T-helper 17 cell (primary cell): ENCODE measurements at places on chromosomes 12 and 14. TPM values are rescaled to one million over a fixed set of nuclear protein-coding genes. Genes with fewer than 3 reads are reported as not detected.

Gene PPP1CC
- total RNA-seq = 149 TPM

Gene C12orf50
- total RNA-seq = not detected

Gene LUM
- total RNA-seq = not detected

Gene MYF5
- total RNA-seq = not detected

Gene PMEL
- total RNA-seq = 0.63 TPM

Gene BCAT1
- total RNA-seq = 1.1 TPM

Gene SSTR1
- total RNA-seq = not detected

Gene VRK1
- 24.6 TPM for total RNA-seq

Gene C12orf60
- not detected for total RNA-seq

Gene FITM1
- total RNA-seq = 1.9 TPM

Gene CYP27B1
- 1.4 TPM for total RNA-seq

GRCh38 chr12:34398366-34398705, 376.0 kb downstream of the ALG10 start:
- no peak for DNase-seq

- DNase-seq = no peak
Measured at GRCh38 chr14:104596927-104597351, 7.6 kb downstream of the TMEM179 start.

- no peak for DNase-seq
Measured at GRCh38 chr12:54258201-54258681, 21.7 kb downstream of the CBX5 start.

DNA sequence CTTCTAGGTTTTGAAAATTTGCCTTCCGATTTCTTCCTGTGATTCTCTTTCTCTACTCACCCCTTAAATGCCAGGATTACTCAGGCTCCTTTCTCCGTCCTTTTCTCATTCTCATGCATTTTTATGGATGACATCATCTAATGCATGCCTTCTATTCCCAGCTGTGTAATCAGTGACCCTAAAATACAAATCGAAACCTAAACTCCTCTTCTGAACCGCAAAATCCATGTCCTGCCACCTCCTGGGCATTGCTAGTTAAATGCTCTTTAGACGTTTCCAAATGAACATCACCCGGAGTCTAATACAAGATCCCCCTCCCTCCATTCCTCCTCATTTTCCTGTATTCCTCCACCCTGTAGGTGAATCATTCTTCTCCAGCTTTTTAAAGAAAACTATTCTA, 1703.1 kb upstream of the FLRT2 start:
- DNase-seq = no peak

DNA sequence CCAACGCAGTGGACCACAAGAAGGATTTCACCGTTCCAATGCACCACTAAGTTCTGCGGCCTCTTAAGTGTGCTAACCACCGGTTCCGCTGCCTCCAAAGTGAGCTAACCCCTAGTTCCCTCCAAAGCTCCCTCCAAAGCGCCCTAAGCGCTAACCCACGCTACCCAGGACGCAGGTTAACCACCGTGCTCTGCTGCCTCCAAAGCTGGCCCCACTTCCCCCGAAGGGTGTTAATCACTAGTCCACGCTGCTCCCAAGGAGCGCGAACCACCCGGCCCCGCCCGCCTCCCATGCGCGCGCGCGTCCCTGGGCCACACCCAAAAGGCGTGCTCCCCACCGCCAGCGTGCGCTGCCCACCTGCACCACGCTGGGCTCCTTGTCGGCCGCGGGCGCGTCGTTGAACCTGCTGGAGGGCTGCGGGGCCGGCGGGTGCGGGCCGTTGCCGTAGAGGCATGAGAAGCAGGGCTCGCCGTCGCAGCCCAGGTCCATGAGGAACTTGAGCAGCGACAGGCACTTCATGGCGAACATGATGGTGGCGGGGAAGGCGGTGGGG, 11.7 kb downstream of the FAM181A start:
- DNase-seq = no peak

GRCh38 chr12:52942066-52942900, 6.6 kb upstream of the KRT18 start:
- DNase-seq = no peak

DNA sequence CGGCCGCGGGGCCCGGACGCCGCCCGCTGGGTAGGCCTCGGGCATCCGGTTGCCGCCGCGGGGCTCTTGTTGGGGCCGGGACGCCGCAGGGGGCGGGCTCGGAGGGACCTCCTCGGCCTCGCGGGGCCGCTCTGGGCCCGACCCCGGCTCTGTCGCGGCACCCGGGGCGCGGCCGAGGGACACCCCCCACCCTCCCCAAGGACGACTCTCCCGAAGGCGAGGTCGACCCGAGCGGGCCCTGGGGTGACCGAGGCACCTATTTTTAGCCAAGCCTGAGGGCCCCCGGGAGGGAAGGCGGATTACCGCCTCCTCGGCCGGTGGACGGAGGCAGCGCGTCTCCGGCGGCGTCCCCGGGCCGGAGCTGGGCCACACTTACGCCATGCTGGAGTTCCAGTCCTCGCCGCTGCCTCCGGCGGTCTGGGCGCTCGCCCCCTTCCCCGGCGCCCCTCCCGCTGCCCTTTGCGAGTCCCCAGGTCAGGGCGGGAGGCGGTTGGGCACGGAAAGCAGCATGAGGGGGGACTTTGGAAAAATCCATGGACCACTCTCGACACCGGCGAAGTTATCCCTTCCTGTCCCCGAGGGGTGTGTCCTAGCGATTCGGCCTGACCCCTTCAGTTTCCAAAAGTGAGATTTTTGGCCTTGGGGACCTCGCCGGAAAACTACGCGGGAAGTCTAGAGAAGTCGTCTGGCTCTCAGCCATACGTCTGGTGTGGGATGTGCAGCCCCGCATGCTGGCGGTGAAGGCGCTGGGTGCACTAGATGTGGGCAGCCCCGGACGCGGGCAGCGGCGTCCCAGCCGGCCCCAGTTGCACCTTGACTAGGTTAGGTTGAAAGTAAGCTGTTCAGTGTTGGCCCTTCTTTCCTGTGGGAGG, 699 bp downstream of the KTN1 start:
- peak; percentile 63 for DNase-seq

- no peak for DNase-seq
Measured at GRCh38 chr14:91290986-91291385, 46.5 kb upstream of the GPR68 start.

- DNase-seq = no peak
Measured at GRCh38 chr12:19402743-19403431, 36.4 kb upstream of the AEBP2 start.

DNA sequence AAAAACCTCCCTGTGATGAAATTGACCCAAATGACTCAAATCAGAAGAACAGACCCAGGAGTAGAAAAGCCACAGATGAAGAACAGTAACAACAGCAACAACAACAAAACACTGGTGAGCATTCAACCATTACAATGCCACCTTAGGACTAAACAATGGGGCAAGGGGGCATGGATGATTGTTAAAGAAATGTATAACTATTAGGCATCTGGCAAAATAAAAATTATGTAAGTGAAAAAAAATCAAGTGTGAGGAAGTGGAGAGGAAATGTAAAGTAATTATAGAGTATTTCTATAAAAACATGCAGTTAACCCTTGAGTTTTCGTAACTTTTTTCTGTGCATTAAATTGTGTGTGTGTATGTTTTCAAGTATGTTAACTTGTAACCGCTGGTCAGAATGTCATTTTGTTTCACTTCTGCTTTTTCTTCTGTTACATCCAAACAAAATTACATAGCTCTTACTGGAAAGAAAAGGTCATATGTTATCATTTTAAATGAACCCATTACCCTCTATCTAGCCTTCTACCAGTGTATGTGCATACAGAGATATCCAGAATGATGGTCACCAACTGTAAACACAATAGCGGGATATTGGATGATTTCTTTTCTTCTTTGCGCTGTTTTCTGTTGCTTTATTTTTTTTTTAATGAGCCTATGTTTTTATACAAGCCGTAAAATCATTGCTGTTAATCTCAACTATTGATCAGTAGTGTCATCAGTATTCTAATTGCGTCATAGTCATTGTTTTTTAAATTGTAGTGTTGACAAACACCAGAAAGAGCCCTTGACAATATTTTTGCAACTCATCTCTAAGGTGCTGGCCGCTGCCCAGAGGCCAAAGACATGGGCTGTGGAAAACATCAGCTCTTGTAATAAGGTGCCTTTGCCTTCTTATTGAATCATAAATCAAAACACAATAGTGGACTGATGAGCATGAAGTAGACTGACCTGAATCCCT, 170.6 kb downstream of the CRADD start:
- DNase-seq = no peak

DNA sequence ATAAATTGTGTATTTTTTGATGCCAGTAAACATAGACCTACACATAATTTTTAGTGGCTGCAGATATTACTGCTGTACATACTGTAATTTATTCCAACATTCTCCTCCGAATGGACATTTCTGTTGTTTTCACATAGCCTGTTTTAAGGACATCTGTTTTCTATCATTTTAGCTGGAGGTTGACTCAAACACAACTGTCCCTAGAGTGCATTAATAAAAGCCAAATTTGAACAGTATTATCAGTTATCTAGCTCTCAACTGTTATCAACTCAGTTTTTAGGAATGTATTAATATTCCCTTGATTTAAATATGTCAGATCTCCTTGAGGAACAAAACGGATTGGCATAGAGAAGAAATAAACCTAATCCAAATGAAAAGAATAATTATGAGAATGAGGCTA, 17.2 kb upstream of the PIWIL1 start:
- DNase-seq = no peak

GRCh38 chr14:72889366-72889765, 4.5 kb downstream of the DPF3 start:
- DNase-seq = no peak

DNA sequence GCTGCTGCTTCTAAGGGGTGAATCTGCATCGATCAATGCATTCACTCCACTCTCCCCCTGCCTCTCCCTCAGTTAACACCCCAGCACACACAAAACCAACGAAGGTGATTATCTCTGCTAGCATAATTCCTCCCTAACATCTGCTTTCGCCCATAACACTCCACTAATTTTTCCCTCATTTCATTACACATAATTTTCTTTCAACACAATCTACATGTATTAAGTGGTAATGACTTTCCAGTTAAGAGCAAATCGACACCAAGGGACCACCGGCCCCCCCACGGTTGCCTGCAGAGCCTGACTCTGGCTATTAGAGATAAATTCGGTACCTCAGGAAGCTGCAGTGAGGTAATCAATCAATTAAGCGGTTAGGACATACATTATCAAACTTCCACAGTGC, 1115.6 kb downstream of the BCL11B start:
- DNase-seq = no peak

DNA sequence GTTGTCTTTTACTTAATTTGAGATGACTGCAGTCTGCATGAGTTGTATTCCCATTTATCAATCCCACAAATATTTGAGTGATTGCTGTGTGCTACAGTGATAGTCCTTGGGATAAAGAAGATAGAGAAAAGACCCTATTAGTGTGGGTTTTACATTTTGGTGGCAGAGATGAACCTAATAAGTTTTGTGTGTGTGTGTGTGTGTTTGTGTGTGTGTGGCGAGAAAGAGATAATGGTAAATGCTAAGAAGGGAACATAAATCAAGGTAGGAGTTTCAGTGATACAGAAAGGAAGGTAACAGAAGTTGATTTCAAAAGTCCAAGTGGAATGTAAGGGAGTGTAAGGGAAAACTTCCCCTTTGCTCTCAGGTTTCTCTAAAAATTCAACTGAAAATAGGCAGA, 2.6 kb upstream of the DDX55 start:
- no peak for DNase-seq

DNA sequence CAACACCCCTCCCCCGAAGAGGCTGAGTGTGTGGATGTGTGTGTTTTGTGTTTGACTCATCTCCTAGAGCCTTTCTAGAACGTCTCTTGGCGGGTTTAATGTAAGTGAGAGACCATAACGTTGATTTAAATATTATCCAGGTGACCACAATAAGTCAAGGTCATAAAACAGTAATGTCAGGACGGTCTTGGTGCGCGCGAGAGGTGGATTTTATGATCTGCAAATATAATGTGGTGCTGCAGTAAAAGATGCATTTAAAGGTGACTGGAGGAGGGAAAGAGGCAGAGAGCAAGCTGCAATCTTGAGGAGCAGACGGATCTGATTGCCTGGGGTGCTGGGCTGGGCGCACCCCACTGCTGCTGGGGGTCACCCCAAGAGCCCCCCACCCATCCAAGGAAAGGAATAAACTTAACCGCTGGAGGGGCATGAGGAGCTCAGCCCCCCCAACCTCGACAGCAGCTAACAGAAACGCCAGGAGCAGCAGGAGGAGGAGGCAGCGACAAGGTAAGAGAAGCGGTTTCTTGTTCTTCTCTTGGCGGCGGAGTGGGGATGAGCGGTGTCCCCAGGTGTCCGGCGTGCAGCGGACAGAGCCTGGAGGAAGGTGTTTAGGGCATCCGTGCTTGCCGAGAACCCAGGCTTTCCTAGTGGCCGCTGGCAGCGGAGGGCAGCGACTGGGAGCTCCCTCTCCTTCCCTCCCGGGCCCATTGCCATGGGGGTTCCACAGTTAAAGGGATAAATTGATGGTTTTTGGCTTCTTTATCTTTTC, 5.5 kb downstream of the HOXC10 start:
- DNase-seq = no peak

DNA sequence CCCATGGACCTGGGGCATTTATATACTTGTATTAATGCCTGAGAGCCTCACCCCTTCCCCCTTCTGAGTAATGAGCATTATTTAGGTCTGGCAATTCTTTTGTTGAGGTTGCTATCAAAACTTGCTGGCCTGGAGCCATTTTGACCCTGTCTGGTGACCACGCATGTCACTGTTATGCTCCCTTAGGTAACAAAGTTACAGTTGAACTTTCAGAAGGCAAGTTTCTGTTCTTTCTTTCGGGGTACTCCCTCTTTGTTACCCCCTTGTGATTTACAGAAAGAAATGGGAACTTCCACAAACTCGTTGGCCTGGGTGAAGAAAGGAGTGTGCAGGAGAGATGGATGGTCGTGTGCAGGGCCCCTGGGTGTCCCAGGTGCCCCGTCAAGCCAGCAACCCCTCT, 305.4 kb downstream of the DPF3 start:
- no peak for DNase-seq

GRCh38 chr12:128338386-128339125, 71.6 kb downstream of the TMEM132C start:
- no peak for DNase-seq

DNA sequence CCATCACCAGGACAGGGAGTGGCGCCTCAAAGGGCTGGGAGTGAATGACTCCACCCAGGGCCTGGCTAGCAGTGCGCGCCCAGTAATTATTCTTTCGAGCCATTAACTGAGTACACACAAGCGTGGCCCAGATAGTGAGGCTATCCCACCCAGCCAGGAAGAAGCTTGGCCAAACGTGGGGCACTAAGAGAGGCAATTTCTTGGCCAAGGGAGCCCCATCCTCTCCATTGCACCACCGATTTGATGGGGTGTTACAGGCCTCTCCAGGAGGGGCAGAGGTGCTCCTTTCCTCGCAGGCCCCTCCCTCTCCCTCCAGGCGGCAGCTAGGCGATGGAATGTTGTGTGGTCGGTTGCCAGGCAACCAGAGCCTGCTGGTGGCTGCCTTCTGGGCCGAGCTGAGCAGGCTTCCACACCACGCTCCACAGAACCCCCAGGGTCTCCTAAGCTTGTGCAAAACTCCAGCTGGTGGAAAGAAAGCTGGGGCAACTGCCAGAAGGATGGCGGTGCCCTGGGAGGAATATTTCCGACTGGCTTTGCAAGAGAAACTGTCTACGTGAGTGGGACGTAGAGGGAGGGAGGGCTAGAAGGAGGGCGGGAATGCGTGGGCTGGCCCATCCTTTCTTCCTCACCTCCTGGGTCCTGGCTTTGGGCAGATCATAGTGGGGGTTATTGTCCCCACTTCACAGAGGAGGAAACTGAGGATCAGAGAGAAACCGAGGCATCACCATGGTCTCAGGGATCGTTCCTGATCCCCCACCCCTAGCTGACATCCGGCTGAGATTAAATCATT, at the start of gene CFAP73:
Gene CFAP73, plus strand, starts transcription at position 364 of the 790 bp plus-strand sequence. Its CDS starts 134 bp downstream, at position 498.
- DNase-seq = no peak

- DNase-seq = no peak
Measured at GRCh38 chr12:29149691-29150281, 708 bp downstream of the FAR2 start.

GRCh38 chr12:122422730-122423257, 325 bp upstream of the CLIP1 start:
- no peak for DNase-seq
